ENCODE measurements at places on chromosomes 2 and 18.

GRCh38 chr2:101706819-101707177, 9.3 kb downstream of the MAP4K4 start:
- DNase-seq = no peak

GRCh38 chr18:11071300-11071699, 78.1 kb downstream of the PIEZO2 start:
- no peak for DNase-seq

GRCh38 chr18:23452347-23452727, 750 bp upstream of the RIOK3 start:
- no peak for DNase-seq

DNA sequence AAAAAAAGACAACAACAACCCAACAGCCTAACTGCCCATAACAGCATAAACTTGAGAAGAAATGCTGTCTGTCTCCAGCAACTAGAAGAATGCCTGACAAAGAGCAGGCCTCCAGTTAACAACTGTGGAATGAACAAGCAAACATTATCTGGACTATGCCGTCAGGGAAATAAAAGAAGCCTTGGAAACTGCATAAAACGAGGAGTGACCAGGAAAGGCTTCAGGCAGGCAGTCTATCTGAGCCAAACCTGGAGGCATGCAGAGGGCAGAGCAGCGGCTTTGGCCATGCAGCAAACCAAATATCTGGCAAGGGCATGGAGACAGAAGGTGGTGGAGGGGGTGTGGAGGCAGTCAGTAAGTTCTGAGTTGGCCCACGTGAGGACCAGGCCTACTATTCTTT, 11.1 kb downstream of the HES6 start:
- no peak for DNase-seq

DNA sequence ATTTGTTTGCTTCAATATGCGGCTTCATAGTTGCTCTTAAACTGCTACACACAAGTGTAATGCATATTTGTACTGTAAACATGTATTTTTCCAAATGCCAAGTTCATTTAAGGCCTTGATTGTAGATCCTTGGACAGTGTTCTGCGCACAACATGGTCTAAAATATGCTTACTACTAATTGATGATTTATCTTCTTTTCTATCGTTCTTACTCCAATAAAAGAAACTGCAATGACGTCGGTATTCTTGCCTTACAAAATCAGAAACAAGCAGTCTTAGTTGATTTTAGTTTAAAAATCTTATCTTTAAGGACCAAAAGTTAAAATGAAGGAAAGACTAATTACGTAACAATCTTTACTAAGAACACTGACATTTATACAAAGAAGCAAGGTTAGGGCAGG, 224.3 kb upstream of the SMAD7 start:
- no peak for DNase-seq

Measured in eye (tissue), 1 donor.